ENCODE measurements at places on chromosomes 3 and 15.

- no peak for DNase-seq
Observed at GRCh38 chr3:66483006-66483405, 17.8 kb downstream of the LRIG1 start.

- no peak for DNase-seq
Observed at GRCh38 chr3:105343991-105344390, 22.7 kb upstream of the ALCAM start.

DNA sequence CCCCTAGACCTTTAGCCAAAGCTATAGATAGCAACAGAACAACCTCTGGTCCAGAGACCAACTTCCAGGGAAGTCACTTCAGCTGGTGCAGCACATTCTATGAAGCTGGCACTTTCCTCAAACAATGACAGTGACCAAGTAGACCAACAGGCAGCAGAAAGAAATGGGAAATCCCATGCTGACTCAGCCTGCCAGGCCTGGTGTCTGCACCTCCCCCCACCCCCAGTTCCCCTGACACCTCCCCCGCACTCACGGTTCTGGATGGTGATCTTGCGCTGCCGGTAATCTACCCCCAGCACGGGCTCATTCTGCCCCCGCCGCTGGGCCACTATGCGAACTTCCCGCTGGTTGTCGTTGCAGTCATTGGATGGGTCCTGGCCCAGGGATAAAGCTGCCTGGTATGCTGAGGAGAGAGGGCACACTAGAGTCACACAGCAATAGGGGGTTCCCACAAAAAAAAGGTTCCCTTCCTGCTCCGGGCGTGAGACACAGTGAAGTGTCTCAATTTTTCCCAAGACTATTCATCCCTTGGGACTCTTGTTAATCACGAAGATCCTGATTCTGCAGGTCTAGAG, 17.0 kb downstream of the ILDR1 start:
- DNase-seq: no peak

GRCh38 chr3:131072099-131072559, 45.5 kb downstream of the NEK11 start:
- no peak for DNase-seq

DNA sequence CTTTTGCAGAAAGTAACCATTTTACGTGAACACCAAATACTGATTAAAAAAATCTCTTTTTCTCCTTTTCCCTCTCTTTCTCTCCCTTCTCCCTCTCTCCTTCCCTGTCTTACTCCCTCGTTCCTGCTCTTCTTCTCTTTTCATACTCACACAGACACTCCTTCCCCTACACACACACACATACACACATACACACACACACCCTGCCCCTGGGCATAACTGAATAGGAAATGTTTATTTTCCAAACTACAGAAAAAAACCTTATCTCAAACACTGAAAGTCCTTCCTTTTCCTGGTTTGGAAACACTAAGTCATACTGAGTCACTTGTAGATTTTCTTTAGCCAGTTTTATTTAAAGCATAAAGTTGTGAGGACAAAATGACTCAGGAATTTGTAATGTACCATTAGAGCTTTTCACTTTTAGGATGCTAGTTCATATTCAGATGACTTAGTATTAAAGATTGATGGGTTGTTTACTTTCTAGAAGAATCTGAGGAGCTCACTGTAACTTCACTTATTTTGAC, 62.4 kb downstream of the MBNL1 start:
- DNase-seq: no peak

DNA sequence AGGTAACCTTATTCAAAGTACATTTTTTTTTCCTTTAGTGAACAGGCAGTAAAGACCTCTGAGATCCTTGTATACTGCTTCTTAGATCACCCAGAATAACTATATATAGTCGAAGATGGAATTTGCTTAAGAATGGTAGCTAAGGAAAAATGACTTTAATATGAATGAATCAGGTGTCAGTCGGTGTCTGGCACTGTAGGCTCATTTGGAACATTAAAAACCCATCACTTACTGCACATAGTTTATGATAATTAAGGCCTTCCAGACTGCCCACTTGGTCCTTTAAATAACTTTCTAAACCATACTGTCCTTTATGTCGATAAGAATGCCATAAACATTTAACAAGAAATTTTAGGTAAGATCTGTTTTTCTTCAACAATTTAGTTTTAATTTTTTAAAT, 981.8 kb downstream of the ROBO2 start:
- no peak for DNase-seq

DNA sequence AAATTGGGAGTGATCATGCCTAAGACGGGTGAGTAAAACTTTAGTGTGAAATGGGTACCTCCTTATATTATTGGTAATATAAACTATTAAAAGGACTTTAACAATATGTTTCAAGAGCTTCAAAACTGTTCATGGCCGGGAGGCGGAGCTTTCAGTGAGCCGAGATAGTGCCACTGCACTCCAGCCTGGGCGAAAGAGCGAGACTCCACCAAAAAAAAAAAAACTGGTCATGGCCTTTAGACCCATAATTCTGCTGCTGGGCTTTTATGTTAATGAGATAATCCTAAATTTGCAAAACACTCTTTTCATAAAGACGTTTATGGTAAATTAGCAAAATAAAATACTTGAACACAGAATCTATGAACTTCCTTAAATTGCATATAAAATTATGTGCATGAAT, 22.8 kb downstream of the TRPC1 start:
- no peak for DNase-seq

DNA sequence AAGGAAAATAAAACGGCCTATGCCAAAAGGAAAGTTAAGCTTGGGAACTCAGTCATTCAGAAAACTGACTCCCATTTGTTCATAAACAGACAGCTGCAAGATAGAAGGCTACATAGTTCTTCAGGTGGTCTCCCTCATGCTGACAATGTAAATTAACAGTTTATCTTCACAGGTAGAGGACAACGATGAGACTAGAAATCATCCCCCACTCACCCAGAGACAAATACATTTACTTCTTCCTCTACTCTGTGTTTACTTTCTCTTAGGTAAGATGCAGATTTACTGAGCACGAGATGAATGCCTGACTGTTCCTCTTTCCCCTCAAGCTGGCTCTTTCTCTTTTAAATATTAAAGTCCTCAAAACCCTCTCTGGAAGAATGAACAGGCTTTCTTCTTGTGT, 117.6 kb upstream of the UBP1 start:
- no peak for DNase-seq

- peak; percentile 78 for DNase-seq
Observed at GRCh38 chr3:122794779-122795673, at the start of gene SLC49A4. Gene SLC49A4, plus strand, starts transcription at chr3:122795069. Its CDS starts 124 bp downstream, at chr3:122795193.

DNA sequence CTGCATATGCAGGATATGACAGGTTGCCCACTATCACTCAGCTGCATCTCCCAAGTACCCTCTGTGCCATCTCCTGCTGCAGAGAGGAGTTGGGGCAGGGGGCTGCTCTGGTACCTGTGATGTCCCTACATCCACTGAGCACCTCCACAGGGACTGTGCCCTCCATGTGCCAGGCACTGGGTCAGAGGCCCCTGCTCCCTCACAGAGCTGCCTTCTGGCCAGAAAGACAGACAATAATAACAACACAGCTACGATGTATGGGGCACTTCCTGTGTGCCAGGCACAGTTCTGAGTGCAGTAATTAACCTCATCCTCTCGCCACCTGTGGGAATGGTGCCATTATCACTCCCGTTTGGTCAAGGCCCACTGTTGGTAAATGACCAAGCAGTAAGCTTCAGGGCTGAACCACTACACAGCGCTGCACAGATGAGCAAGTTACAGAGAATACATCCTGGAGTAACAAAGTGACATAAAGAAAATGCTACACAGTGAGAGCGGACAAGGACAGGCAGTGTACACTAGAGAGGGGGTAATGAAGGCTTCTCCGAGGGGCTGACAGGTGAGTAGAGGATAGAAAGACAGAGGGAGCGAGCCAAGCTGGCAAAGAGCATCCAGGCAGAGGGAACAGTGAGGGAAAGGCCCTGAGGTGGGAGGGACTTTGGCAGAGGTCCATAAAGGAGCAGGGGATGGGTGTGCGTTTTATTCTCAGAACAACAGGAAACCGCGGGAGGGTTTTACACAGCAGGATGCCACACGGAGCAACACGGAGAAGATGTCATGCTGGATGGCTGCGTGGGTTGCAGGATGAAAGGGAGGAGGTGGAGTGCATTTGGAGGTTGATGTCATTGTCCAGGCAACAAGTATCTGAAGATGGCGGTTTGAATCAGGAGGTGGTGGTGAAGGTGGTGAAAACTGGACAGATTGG, 13.6 kb downstream of the WNT7A start:
- DNase-seq: peak; percentile 70

DNA sequence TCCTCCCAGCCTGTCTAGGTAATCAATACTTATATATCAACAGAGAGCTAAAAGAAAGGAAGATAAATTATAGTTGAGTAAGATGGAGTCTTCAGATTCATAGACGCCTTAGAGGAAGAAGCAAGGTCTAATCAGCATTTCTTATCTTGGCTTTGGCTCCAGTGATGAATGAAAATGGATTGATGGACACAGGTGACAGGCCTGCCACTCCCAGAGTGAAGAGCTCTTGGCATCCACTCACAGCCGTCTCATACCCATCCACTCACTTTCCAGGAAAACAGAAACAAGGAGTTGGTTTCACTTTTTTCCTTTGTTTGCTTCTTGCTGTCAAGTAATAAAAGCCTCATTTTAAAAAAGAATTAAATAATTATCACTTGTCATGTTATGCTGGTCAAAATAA, 168.2 kb downstream of the MFSD1 start:
- no peak for DNase-seq

DNA sequence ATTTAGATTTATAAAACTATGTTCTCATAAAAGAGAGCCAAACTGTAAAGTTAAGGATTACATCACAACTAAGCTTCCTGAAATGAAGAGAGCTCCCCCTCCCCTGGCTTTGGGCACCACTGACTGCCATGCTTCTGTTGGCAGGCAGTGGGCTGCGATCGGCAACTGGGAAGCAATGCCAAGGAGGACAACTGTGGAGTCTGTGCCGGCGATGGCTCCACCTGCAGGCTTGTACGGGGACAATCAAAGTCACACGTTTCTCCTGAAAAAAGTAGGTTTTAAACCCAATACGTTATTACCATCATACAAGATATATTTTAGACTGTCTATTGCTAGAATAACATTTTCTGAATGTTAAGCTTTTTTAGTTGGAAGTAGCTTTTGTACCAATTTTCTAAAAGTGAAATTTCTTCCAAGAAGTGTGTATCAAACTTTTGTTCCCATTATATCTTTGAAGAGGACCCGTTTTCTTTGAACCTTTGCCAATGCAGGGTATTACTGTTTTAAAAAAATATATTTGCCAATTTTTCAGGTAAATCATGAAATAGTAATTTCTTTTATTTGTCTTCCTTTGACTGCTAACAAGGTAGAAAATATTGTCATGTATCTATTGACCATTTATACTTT, 184.1 kb downstream of the ADAMTSL3 start:
- no peak for DNase-seq

GRCh38 chr3:194328053-194328657, 23.0 kb downstream of the CPN2 start:
- no peak for DNase-seq

GRCh38 chr3:125043599-125044151, 12.1 kb downstream of the HEG1 start:
- no peak for DNase-seq

- DNase-seq: no peak
Observed at GRCh38 chr15:65285291-65286068, 1.2 kb downstream of the PARP16 start.

DNA sequence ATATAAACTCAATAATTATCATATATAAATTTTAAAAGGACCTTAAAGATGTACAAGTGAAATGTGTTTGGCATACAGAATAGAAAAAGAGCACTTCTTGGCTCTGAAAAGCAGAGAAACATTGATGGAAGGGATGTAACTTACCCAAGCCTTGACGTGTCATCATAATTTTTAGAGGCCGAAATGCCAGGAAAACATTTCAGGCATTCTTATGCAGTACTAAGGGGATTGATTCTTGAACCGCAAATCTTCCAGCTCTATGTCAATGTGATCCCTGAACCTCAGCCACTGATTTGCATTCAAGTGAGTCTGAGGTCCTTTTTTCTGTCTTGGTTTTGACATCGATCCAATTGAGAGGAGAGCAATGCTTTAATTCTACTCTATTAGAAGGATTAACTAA, 97.8 kb downstream of the CLDN1 start:
- DNase-seq: no peak

- DNase-seq: peak; percentile 47
Observed at GRCh38 chr3:136353461-136353860, 103.3 kb downstream of the PCCB start.

- DNase-seq: no peak
Observed at GRCh38 chr15:41416128-41416741, 660 bp upstream of the RTF1 start.

GRCh38 chr3:24174614-24175013, 229.5 kb downstream of the NR1D2 start:
- DNase-seq: no peak

- DNase-seq: no peak
Observed at GRCh38 chr3:127440384-127440783, 150.1 kb downstream of the TPRA1 start.

GRCh38 chr3:188298585-188298984, 144.6 kb downstream of the LPP start:
- DNase-seq: no peak

Measured in stimulated activated naive CD8-positive, alpha-beta T cell treated with anti-CD3 and anti-CD28 coated beads, Interleukin-15, amount 100 ng/mL, for 72 hours (primary cell).